ENCODE measurements at places on chromosomes 7 and 10. TPM values are rescaled to one million over a fixed set of nuclear protein-coding genes. Genes with fewer than 3 reads are reported as not detected.

BET1 gene
- 24.9 TPM for total RNA-seq

ADCY1 gene
- 9.0 TPM for total RNA-seq

FRMPD2 gene
- total RNA-seq, result not detected

FAM24A gene
- total RNA-seq, result not detected

ZNF789 gene
- total RNA-seq, result 11.5 TPM

SDK1 gene
- total RNA-seq, result 15.1 TPM

- no peak for DNase-seq
These were observed 33.6 kb downstream of the C7orf25 start for GRCh38 chr7:42878303-42878702.

DNA sequence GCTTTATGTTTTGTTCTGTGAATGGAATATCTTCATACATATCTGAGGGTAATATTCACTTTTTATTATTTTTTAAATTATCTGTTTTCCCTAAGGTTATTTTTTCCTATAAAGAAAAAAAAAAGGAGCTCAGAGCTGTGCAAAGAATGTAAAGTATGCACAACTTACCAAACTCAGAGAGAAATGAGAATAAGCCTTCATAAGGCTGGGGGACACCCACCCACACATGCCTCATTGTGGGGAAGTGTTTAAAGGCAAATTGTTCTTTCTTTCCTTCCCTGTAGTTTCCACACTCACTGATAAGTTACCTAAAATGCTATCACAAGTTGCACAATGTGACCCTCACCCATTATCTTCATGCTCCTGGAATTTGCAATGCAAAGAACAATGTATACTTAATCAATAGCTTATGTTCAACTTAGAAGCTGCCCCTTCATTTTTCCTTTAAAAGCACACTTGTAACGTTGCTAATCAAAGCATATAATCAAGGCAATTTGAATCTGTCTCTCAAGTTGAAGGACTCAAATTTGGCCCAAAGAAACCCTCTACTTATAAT lies 108.1 kb downstream of the GNAT3 start:
- no peak for DNase-seq

DNA sequence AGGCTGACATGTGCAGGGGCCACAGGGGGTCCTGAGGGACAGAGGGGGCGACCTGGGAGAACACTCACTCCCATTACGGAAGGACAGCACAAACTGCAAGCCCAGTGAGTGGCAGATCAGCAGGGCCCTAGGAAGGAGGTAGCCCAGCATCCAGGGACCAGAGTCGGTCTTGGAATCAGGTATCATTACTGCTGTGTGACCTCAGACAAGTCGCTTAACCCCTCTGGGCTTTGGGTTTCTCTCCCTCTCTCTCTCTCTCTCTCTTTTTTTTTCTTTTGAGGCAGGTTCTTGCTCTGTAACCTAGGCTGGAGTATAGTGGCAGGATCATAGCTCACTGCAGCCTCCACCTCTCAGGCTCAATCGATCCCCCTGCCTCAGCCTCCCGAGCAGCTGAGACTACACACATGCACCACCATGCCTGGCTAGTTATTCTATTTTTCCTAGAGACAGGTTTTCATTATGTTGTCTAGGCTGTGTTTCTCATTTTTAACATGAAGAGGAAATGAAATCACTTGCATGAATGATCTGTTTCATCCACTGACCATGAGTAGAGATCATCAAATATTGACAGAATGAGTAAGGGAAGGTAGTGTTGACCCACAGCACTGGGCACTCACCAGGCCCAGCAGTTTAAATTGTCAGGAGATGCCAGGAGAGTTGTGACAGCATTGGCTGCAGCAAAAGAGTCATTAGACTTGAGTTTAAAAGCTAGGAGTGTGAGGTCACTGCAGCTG lies 49.4 kb downstream of the BUB3 start:
- no peak for DNase-seq

DNA sequence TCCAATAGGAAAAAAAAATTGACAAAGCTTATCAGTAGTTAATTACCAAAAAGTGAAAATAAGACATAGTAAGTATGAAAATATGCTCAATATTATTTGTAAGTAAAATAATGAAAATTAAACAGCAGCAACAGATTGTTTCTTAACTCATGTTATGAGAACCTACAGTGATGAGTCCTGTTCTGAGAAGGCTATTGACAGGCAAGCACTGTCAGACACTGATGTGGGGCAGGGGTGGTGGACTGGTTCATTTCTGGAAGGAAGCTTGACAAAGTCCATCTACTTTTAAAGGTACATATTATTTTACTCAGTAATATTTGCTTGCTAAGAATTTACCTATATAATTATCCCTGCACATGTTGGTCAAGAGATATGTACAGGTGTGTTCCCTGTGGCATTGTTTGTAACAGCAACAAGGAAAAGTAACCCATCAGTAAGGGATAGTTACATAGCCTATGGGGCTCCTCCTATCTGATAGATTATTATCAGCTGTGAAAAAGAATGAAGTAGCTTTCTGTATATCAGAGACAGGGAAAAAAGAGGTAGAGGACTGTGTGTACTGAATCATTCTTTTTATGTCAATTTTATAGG lies 161.6 kb downstream of the RTKN2 start:
- DNase-seq, result no peak

GRCh38 chr7:27399791-27400567 lies 157.4 kb downstream of the EVX1 start:
- DNase-seq, result no peak

- DNase-seq, result peak; percentile 36
These were observed 29.3 kb downstream of the TNS3 start for GRCh38 chr7:47552621-47553020.

- peak; percentile 92 for DNase-seq
These were observed 287.2 kb upstream of the MKLN1 start for GRCh38 chr7:131040467-131040932.

- DNase-seq, result no peak
These were observed 5.6 kb upstream of the LRRN3 start for GRCh38 chr7:111085356-111085755.

DNA sequence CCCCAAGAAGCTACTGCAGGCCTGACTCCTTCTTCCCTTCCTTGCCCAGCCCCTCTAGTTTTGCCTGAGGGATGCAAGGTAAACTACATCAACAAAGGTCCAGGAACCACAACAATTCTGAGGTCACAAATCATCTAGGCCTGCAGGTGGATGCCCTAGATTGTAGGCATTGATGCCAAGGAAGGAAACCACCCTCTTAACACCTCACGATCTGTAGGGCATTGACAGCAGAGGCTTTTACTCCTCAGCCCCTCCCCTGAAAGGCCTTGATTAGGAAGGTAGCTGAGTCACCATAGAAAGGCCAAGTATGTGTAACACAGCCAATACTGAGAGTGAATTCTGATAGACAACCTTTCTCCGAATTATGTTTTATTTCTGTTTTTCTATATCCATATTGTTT lies 46.7 kb upstream of the FAM3C start:
- DNase-seq, result no peak

DNA sequence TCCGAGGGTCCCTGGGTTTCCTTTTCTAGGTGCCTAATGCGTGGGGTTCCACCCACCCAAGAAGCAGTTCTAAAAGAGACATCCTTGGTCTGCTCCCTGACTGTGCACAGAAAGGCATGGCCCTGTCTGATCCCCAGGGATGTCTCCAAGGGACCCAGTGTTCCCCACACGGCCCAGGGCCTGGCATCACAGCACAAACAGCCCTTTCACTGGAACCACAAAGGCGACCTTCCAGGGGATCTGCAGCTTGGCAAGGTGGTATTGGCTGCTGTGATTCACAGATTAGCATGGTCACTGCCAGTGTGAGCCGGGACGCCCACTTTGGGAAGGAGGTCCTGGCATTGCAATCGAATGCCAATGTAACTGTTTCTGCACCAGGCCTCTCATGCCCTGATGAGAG lies 6.4 kb downstream of the KCNMA1 start:
- DNase-seq, result no peak

DNA sequence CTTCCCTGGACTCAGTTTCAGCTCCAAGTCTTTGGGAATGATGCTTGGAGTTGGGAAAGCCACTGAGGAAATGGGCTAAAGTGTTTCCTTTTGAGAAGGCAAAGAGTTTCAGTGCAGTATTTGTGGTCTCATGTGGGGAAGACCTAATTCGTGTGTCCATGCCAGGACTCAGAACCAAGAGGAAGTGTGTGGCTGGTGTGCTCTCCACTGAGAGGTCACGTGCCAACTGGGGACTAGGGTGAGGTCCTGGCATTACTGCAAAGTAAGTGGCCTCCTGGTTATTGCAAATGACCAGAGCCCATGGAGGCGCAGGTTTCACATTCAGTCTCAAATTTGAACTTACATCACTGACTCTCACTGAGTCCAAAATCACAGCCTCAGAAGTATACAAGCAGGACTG lies 48.6 kb upstream of the ITPRID1 start:
- peak; percentile 10 for DNase-seq

DNA sequence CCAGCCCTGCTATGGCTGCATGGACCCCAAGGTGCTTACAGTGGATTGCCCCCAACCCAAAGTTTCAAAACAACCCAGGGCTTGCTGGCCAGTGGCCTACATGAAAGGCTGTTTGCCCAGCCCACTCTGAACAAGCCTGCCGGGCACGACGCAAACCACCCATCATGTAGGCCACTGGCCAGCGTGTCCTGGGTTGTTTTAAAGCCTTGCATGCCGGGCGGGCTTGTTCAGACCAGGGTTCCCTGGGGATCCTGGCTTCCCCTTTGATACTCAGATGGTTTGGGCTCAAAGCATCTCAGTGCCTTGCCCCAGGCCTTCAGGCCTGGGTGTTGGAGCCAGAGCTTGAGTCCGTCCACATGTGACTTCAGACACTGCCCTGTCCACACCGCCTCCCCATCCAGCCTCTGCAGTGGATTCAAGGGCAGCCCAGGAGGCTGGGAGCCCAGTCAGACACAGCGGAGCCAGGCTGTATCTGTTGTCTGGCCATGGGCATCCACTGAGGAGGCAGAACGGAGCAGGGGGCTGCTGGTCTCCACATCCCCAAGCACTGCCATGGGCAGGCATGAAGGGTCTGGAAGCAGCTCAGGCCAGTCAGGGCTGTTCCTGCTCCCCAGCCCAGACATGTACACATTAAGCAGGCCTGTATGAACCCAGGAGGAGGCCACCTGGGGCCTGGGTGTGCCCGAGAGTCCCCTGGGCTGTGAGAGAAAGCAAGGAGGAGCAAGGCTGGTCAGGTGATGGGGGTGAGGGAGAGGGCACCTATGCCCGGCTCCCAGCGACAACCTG lies 4.0 kb upstream of the ADIRF start:
- DNase-seq, result no peak

DNA sequence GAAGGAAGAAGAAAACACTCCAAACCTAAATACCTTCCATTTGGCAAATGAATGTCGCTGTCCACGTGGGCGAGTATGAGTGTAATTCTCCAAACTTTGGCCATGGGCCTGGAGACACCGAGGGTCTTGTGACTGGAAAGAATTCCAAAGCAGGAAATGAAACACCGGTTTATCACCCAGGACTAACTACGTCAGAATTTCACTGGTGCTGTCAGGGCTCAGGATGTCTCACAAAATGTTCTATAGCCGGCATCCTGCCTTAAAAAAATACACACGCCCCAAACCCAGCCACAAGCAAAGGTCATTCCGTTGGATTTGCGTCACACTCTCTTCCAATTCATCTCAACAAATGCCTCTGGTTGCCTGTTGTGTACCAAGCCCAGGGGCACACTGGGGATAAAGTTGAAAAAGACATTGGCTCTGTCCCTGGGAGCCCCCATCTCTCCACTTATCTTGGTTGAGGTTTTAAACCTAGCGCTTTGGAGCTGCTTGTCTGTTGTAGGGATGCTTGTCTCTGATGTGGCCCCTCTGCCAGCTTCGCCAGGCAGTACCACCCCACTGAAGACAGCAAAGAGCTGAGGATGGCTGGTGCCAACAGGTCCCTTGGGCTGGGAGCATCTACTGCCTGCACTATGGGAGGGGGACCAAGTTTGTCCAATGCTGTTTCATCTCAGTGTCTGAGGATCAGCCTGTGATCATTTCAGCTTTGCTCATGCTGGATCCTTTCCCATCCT lies 31.2 kb downstream of the GSTO2 start:
- no peak for DNase-seq

- no peak for DNase-seq
These were observed 33.3 kb upstream of the PPIF start for GRCh38 chr10:79313911-79314439.

DNA sequence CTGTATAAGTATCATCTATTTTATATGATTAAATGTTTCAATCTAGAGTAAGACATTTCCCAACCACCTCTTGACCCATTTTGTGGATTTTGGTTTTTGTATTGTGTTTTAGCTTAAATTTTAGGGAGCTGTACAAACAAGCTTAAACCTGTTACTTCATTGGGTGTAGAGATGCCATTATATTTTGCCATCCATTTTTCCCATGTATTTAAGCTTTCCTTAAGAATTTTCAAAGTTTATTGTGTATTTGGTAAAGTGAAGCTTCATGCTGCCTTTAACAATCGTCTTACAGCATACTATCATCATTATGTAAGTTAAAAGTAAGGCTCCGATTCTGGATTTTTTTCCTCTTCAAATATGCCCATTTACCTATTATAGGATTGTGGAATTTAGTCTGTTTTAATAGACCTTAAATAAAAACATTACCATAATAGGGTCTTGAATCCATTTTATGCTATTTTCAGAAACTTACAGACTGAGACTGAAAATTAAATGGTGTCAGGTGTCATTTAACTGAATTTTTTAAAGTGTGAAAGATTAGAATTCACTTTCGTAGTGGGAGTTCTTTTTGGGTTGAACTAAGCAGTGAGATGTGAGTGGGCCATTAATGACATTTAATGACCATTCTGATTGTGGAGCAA lies 2.2 kb downstream of the KMT2E start:
- DNase-seq, result no peak

DNA sequence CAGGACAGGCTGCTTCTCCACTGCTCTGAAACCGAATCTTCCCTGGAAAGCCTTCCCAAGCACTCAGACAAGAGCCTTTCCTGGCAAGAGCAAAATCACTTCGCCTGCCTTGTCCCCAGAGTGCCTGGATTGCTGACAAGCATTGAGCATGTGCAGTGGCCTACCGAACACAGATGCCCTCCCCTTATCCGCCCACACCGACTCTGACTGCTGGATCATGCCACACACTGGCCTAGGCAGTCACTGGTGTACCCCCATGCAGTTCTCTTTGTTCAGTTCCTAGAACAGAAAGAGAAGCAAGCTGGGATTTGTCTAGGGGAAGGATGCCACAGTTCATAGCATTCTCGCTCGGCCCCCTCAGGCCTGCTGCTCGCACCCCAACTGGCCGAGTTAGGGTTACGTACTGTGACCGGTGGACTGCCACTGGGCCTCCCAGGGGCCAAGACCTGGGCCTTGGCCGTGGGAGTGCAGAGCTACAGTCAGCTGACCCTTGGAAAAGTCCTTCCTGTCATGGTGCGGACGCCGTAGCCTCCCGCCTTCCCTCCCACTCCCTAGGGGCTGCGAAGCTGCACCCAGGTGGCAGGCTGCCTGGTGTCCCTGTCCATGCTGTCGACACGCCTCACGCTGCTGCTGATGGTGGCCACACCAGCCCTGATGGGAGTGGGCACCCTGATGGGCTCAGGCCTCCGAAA lies 6.9 kb downstream of the ABCB8 start:
- no peak for DNase-seq

GRCh38 chr7:134533288-134533771 lies 6.0 kb downstream of the AKR1B10 start:
- DNase-seq, result peak; percentile 38

DNA sequence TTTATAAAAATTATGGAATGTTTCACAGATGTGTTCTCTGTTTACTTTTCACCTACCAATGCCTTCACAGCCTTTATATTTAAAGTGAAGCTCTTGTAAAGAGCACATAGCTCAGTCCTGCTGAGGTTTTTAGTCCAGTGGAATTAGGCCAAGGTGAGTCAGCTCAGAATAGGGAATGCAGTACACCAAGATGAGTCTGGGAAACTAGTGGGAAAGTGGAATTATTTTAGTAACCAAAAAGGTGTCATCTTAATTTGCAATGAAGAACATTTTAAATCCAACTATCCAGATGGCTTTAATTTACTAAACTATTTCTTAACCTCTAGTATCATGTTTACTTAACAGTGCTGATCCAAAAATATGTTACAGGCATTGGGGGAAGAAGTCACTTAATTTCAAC lies 236.3 kb upstream of the CTBP2 start:
- DNase-seq, result no peak

All from tibial nerve (tissue), 4 donors.